Activated T-cell treated with anti-CD3 and anti-CD28 coated beads, Interleukin-2, amount 50 U/mL, for 4 hours (primary cell): ENCODE measurements at places on chromosomes 6 and 20. TPM values are rescaled to one million over a fixed set of nuclear protein-coding genes. Genes with fewer than 3 reads are reported as not detected.

DNA sequence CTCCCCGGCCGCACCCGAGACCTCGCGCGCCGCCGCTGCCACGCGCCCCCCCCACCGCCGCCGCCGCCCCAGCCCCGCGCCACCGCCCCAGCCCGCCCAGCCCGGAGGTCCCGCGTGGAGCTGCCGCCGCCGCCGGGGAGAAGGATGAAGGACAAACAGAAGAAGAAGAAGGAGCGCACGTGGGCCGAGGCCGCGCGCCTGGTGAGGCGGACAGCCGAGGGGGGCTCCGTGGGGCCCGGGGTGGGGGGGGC, 426 bp downstream of the ASXL1 start:
- DNase-seq: no peak

DNA sequence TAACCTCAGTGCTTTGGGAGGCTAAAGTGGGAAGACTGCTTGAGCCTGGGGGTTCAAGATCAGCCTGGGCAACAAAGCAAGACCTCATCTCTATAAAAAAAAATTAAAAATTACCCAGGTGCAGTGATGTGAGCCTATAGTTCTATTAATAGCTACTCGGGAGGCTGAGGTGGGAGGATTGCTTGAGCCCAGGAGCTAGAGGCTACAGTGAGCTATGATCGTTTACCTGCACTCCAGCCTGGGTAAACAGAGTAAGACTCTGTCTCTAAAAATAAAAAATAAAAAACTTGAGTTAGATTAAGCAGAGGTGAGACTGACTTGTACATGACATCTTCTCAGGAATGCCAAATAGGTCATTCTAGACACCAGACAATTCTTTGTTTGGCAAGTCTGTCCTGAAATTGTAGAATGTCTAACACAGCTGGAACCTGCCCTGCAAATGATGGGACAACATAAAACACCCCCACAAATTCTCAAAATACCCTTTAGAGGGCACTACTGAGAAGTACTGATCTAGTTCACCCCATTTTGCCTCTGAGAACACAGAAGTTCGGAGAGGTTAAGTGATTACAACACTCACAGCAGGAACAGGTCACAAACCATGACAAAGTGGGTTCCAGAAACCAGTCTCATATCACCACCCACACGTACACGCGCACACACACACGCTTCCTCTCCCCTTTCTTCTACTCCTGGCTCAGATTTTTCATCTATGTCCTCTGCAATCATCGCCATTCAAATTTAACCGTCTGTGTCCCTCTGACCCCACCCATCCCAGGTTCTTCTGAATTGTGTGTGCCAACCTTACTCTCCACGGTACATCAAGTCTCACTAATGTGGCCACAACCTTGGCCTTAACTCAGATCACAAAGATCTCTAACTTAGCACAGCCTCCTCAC, 38.3 kb downstream of the ARHGAP18 start:
- DNase-seq: peak; percentile 60

DNA sequence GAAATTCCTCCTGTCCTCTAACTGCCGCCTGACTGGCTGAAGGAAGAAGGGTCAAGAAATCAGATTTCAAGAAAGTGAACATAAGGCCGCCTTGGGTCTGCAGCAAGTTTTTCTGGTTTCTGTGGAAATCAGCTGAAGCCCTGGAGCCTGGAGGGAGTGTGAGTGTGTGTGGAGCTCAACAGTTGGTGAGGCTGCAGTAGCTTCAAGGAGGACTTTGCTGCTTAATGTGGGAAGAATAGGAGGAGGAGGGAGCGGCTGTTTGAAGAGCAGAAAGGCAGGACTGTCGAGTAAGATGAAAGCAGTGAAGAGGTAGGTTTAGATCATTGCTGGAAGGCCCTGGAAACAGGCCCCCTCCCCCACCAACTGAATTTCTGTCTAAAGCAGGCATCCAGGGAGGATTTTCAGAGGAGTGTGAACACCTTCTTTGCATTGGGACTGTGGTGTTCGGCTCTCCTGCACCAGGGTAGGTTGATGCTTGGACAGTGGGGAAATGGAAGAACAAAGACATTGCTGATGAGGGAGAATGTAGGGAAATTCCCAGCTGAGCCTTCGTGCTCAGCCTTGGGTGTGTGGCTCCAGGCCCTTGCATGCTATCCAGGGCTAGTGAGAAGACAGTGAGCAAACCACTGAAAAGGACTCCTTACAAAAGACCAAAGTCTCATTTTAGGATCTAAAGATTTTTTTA, 79.5 kb upstream of the VSTM2L start:
- no peak for DNase-seq

- DNase-seq: no peak
These were observed 371.2 kb upstream of the SULF2 start for GRCh38 chr20:48156521-48156920.

GRCh38 chr20:9134346-9134745, 65.5 kb downstream of the PLCB4 start:
- DNase-seq: no peak

- DNase-seq: no peak
These were observed 20.6 kb upstream of the CSNK2A1 start for GRCh38 chr20:564192-564591.

- no peak for DNase-seq
These were observed 17.8 kb downstream of the JAG1 start for GRCh38 chr20:10655720-10656669.

DNA sequence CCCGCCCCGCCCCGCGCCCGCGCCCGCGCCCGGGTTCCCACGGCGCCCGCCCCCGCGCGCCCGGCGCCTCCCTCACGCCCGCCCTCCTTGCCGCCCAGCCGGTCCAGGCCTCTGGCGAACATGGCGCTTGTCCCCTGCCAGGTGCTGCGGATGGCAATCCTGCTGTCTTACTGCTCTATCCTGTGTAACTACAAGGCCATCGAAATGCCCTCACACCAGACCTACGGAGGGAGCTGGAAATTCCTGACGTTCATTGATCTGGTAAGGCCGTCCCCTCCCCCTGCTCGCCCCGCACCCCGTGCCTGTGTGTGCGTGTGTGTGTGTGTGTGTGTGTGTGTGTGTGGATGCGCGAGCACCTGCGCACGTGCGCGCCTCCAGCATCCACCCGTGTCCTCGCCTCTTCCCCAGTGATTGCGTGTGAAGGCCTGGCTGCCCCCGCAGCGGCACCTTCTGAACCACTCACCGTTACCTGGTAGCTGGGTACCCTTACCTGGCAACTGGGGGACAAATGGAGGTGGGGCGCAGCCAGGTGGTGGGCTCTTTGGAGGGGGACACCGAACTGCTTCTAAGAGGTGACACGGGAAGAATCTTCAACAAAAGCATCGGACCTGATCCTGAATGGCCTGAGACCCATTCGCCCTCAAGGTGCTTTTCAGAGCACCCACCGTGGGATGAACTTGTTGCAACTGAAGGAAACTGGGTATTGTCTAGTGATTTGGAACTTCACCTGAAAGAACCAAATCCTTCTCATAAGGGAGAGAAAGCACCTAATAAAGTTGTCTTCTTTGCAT, at the start of gene AIG1:
Gene AIG1 (plus strand): TSS at position 84 of the 791 bp plus-strand sequence. CDS start 37 bp downstream, at position 121.
- peak; percentile 58 for DNase-seq

- DNase-seq: no peak
These were observed 1006.8 kb upstream of the MANEA start for GRCh38 chr6:94570581-94570980.

- no peak for DNase-seq
These were observed 9.5 kb upstream of the NR2E1 start for GRCh38 chr6:108156180-108156937.

- DNase-seq: no peak
These were observed 954.0 kb upstream of the MAP3K7 start for GRCh38 chr6:91540902-91541301.

GRCh38 chr6:128251445-128252340, 268.7 kb downstream of the PTPRK start:
- DNase-seq: no peak

Gene MPIG6B
- total RNA-seq: not detected

Gene HFE
- total RNA-seq: 0.28 TPM

Gene CALHM6
- 1.7 TPM for total RNA-seq

Gene NXT1
- 75.9 TPM for total RNA-seq

Gene COL21A1
- not detected for total RNA-seq

Gene ARMC12
- total RNA-seq: 0.32 TPM
